ENCODE measurements at places on chromosomes 1 and 21.

DNA sequence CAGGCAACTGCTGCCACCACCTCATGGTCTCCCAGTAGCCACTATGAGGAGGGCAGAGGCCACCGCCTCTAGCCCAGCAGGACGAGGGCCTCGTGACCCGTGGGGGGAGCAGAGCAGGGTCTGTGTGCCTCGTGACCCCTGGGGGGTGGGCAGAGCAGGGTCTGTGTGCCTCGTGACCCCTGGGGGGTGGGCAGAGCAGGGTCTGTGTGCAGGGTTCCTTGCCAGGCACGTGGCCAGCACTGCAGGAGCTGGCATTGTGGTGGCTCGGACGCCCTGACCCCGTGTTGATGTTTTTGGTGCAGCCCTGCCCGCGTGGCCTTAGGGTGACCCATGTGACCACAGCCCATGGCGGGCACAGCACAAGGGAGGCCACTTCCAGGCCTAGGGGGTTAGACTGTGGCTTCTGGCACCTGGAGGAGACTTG is 52.8 kb downstream of the SLX9 start:
- no peak for DNase-seq

DNA sequence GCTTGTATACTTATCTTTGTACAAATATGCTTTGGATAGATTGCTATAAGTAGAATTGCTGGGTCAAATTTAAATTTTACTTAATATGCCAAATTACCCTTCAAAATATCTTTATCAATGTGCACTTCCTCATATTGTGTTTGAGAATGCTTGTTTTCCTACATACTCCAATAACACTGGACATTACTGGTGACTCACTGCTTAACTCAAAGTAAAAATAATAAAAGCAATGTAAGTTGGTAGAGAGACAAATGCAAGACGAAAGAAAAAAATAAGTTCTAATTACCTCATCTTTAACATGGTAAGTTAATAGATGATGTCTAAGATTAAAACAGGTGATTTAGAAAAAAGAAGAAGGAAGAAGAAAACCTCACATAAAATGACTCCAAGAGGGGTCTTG is 7.9 kb upstream of the SH3GLB1 start:
- DNase-seq = no peak

DNA sequence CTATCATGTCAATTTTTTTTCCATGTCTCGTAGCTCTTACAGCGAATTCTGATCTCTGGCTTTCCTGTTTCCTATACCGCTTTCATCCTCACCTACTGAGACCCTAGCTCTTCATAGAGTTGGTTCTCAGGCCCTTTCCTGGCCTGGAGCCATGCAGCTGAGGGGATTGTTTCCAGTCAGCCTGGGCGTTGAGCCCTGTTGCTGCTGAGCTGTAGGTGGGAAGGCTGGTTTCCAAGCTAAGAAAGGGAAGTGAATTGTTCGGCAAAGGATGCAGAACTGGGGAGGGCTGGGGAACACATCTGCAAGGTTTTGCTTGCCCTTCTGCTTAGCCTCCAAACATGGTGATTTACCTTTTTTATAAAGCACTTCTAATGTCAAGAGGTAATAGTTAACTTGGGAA is 41.5 kb downstream of the SPATA46 start:
- DNase-seq = no peak

- no peak for DNase-seq
Observed at GRCh38 chr1:201319631-201320030, 36.3 kb downstream of the PKP1 start.

DNA sequence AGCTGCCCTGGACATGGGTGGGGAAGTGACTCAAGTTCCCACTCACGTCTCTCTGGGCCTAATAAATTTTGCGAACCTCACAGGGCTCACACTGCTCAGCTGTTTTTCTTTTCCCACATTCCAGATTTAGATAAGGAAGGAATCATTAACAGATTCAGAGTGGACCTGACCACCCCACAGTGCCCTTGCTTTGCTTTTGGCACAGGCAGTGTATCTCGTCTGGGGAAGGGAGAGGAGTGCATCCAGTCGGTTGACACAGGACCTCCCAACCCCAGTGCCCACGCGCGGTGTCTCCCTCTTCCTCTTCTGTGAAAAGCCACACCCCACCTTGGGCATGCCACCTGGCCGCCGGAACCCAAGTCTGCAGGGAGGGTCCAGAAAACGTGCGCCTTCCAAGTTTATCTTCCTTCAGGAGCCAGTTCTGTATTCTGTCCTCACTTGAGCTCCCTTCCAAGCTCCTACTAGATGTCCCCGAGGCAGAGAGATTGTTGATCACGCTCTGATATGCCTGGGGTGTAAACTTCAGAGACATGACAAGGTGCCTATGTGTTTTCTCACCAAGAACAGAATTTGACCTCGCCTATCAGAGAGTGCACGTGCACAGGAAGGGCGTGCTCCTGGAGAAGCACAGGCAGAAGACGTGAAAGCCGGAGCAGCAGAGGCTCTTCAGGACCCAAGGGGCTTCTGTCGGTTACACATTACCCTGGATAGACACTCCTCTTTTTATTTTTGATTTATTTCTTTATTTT is 9.5 kb upstream of the SLC2A5 start:
- DNase-seq = no peak

DNA sequence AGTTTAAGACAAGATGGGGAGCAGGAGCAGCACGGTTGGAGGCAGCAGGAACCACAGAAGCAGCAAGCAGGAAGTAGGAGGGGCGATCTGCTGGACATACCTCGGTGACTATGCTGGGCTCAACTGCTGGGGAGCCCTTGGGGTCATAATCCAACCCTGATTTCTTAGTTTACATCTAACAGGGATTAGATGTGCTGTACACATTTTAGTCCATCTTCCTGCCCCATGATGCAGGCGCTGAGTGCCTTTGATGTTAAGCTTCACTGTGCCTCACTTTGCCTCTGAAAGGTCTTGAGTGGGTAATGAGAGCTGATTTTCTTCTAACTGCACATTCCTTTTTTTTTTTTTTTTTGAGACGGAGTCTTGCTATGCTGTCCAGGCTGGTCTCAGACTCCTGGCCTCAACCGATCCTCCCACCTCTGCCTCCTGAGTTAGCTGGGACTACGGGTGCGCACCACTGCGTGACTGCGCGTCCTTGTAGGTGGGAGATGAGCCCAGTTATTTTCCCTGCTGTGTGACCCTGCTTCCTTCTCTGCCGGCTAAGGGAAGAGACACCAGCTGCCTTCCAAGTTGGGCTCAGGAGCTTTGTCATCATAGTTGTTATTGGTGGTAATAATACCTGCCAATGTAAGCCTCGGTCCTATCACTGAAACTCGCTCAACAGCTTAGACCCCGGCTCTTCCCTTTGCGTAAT is 1.1 kb upstream of the RCAN3 start:
- no peak for DNase-seq

DNA sequence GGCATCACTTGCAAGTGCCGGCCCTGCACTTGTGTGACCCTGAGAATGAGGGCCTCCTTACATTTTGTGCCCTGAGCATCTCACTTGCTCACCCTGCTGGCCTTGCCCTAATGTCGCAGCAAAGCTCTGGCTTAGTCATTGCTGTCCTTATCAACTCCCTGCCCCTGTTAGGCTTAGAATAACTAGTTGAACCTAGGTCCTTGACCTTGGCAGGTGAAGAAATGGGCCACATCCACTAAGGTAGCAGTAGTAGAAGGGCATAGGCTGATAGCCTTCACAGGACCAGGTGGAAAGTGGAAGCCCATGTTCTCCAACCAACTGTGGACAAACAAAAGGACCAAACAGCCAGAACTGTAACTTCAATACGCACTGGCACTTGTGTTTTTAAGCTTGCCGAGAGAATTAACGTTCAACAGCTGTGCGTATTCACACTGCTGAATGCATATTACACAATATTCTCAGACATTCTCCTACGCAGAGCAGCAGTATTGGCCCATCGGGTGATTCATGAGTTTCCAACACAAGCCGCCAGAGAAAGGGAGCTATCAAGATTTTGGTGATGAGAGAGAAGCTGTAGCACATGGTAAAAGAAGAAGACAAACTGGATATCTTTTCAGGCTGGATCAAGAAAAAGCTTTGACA is 27.7 kb upstream of the PTGFRN start:
- peak; percentile 51 for DNase-seq

GRCh38 chr1:96207936-96208335 is 513.6 kb upstream of the PTBP2 start:
- DNase-seq = no peak

DNA sequence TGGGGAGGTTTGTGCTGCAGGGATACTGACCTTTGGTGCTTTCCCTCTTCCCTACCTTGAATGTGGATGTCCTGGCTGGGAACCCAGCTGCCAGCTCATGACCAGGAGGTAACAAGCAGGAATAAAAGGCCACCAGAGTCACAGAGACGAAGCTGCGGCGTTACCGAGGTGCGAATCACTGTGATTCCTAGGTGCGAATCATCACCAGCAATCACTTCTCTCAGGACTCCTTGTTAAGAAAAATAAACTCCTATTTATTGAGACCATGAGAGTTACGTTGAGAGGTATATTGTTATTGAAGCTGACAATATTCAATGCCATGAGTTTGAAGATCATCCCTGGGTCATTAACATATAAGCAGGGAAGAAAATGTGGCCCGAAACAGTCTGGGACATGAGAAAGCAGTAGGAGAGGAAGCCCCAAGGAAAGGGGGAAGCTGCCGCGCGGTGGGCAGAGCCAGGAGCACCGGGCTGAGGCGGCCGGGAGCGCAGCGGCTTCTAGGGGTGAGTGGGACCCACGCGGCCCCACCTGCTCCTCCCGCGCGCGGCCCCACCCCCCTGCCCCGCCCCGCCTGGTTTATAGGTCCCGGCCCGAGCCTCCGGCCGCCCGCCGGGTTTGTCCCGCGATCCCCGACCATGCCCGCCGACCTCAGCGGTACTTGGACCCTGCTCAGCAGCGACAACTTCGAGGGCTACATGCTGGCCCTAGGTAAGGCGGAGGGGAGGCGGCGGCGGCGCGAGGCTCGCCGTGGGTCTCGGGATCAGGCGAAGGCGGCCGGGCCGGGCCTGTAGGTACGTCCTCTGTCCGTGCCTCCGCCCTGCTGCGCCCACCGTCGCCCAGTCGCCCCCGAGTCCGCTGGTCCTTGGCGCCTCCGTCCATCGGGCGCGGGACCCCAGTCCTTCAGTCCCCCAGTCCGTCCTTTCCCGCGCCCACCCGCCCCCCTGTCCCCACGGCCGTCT is at the start of gene RBP7:
Gene RBP7, plus strand, starts transcription at position 605 of the 959 bp plus-strand sequence. Its CDS starts 31 bp downstream, at position 636.
- DNase-seq = no peak

GRCh38 chr1:115210302-115210711 is 121.0 kb upstream of the TSPAN2 start:
- no peak for DNase-seq

DNA sequence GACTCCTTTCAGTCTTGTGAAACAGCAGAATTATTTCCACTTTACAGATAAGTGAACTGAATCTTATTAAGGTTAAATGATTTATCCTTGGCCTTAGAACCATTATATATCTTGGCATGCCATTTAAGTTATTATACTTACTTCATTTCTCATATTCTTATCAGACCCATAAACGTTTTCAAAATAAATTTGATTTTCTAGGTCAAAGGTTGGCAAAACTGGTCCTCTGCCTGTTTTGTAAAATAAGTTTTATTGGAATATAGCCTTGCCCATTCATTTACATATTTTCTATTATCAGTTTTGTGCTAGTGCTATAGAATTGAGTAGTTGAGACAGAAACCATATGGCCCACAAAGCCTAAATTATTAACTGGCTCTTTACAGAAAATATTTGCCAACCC is 32.9 kb upstream of the SNRPE start:
- DNase-seq = no peak

DNA sequence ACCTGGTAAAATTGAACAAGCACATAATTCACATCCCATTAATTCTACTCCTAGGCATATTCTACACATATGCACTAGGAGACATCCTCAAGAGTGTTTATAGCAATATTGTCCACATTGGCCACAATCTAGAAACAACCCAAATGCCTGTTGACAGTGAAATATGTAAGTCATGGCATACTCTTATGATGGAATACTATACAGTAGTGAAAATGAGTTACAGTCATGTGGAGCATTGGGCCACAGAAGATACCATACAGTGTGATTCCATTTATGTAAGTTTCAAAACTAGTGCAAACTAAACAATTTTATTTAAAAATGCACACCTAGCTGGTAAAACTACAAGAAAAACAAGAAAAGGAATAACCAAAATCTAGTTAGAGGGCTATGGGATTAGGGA is 19.1 kb downstream of the CHIT1 start:
- DNase-seq = no peak

- DNase-seq = peak; percentile 67
Observed at GRCh38 chr1:42359466-42359865, 21.1 kb upstream of the RIMKLA start.

- peak; percentile 30 for DNase-seq
Observed at GRCh38 chr1:240027059-240027462, 64.6 kb upstream of the FMN2 start.

GRCh38 chr1:173168941-173169340 is 38.2 kb downstream of the TNFSF4 start:
- DNase-seq = no peak

GRCh38 chr1:26851106-26851684 is 11.8 kb upstream of the SFN start:
- no peak for DNase-seq

DNA sequence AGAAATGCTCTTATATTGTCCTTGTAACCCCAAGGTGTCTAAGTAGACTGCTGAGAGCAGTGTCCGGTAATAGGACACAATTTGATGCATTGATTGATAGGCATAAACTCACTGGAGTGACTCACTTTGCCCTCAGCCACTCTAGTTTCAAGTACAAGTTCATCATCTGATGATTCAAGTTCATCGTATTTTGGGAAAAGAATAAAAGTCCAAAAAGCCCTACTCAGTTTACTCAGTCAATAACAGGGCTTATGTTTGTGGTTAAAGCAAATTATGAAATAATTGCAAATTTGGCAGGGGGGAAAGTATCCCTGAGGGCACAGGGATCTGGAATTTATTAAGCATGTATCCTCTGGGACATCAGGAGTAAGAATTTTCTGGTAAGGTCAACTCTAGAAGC is 7.6 kb upstream of the ATF3 start:
- DNase-seq = no peak

GRCh38 chr1:109149874-109150601 is 36.1 kb downstream of the ELAPOR1 start:
- DNase-seq = no peak

- DNase-seq = no peak
Observed at GRCh38 chr21:31234936-31235335, 109.1 kb downstream of the TIAM1 start.

DNA sequence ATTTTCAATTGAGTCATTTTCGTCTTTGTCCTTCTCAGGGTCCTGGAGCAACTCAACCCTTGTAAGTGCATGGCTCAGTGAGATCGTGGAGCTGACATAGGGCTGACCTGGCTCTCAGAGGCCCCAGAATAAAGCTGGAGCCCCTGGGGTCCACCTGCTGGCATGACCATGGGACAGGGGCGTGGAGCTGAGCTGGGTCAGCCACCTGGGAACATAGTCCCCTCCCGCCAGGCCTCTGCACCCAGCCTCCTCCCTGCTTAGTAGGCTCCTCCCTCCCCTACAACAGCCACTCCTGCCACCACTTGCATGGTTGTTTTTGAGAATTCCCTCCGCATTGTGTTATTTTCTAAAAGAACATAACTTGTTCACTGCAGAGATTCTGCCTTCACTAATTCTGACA is 3.1 kb upstream of the RIPK4 start:
- no peak for DNase-seq
